ENCODE measurements at places on chromosomes 13 and 19.

- no peak for DNase-seq
Observed at GRCh38 chr19:24074720-24075454, 12.1 kb upstream of the ZNF254 start.

GRCh38 chr13:72097568-72097967 is 230.6 kb upstream of the DACH1 start:
- no peak for DNase-seq

GRCh38 chr19:5155586-5156210 is 184.9 kb downstream of the PTPRS start:
- no peak for DNase-seq

- no peak for DNase-seq
Observed at GRCh38 chr19:40745402-40745780, 4.9 kb downstream of the ACTMAP start.

- no peak for DNase-seq
Observed at GRCh38 chr13:27820524-27821482, 28.5 kb downstream of the GSX1 start.

DNA sequence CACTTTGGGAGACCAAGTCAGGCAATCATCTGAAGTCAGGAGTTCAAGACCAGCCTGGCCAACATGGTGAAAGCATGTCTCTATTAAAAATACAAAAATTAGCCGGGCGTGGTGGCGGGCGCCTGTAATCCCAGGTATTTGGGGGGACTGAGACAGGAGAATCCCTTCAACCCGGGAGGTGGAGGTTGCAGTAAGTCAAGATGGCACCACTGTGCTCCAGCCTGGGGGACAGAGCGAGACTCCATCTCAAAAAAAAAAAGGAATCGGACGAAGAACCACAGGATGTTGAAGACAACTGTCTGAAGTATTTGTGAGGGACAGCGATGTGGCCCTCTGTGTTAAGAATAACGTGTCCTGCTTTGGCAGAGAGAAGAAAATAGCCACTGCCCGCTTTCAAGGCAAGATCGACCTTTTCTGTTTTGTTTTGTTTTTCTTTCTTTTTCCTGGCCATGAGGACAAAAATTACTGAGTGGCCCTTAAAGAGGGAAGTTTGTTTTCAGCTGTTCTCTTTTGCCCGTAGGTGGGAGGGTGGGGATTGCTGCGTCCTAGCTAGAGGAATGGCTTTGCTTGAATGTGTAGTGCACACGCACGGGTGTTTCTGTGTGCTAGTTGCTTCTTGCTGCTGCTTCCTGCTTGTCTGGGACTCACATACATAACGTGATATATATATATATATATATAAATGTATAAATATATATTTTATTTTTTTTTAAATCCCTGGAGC is 6.2 kb upstream of the PRKCG start:
- DNase-seq = no peak

DNA sequence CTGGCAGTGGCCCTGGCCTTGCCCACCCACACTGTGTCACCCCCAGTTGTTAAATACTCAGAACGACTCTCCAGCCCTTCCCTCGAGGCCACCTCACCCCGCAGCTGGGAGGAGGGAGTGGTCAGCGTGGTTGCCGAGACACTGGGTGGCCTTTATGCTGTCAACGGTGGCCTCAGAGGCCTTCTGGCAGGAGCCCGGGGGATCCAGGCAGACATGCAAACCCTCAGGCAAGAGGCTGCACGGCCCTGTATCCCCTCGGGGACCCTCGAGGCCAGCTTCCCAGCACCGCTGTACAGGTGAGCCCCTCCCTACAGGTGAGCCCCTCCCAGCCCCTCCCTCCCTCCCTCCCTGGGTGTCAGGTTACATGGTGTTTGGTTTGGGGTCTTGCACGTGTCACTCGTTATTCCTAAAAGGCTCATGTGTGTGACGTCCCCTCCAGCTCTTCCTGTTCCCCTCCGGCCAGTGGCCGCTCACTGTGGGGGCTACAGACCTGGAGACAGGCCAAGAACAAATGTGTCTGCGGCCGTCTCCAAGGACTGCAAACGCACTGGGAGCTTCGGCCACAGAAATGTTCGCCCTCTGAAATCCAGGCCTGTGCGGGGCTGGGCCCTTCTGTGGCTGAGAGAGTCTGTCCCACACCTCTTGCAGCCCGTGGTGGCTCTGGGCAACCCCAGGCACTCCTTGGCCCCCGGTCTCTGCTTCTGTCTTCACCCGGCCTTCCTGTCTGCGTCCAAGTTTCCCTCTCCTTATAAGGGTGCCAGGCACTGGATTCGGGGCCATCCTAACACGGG is at the start of gene TEKTIP1:
Gene TEKTIP1, plus strand, starts transcription at position 210 of the 791 bp plus-strand sequence. Its CDS starts 4 bp downstream, at position 214.
- no peak for DNase-seq
